ENCODE measurements at places on chromosomes 1 and 21.

DNA sequence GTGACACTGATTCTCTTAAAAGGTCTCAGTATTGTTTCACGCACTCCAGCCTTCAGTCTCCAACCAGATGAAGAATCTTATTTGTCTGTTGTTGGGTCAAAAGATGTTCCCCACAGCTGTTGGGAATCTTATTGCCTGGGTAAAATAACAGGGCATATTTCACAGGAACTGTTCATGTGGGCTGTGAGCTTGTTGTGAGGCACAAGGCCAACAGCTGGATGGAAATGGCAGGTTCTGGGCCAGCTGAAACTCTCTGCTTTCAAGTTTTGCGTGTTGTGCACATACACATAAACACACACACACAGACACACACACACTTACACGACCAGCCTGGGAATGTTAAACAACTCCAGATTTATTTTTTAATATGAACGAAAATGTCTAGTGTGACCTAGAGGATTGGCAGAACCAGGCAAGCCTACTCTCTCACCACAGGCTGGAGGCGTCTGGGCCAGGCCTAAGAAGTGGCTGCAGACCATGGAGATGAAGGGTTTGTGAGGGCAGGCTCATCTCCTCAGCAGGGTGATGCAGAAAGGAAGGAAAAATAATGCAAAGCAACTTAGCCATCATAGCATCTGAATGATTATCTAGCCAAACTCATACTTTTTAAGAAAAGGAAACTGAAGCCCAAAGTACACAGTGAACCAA is 357.0 kb downstream of the TTLL7 start:
- no peak for DNase-seq

GRCh38 chr1:111399792-111400610 is 27.5 kb downstream of the OVGP1 start:
- DNase-seq = no peak

- DNase-seq = no peak
These were observed 204.3 kb upstream of the GRIK3 start for GRCh38 chr1:37238364-37239224.

DNA sequence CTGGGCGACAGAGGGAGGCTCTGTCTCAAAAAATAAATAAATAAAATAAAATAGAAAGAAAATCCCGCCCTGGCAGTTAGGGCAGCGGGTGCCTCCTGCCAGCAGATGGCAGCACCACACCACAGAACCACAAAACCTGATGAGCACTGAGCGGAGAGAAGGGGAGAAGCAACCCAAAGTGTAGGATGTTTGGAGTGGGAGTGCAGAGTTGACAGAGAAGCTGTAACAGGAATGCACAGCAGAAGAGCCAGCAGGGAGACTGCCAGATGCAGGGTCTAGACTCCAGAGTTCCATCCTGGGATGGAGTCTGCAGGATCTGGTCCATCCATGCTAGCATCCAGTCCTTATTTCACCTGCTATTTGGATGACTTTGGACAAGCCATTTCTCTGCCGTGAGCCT is 29.7 kb upstream of the KIRREL1 start:
- DNase-seq = peak; percentile 40

GRCh38 chr1:64223329-64224151 is 20.1 kb downstream of the UBE2U start:
- no peak for DNase-seq

DNA sequence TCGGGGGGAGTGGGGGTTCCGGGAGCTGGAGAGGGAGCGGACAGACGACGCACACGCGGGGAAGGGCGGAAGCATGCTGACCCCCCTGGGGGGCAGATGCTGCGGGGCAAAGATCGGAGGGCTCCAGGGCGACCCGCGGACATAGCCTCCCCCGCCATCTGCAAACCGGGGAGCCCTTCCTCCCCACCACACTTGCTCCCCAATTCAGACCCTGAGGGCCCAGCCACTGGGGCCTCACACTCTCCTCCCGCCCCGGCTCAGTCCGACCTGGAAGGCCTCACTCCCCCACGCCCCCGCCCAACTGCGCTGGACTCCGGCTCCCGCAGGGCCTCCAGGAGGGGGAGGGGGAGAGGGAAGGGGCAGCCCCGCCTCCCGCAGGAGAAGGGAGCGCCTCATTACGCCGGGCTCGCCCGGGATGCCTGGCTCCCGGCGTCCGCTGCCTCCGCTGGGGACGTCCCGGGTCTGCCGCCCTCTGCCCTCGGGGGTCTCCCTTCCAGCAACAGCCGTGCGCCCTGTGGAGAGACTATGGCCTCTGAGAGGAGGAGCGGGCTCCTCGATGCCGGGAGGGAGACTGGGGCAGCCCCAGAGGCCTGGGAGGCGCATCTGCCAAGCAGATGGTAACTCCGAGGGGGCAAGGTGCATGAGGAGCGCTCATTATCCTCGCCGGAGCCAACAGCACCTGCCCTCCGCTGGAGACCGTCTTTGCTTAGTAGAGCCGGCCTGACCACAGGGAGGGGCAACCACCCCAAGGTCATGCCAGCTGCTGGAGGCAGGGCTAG is 636 bp upstream of the CAMK2N1 start:
- no peak for DNase-seq

- DNase-seq = no peak
These were observed 69.1 kb downstream of the DIP2A start for GRCh38 chr21:46527801-46528200.

DNA sequence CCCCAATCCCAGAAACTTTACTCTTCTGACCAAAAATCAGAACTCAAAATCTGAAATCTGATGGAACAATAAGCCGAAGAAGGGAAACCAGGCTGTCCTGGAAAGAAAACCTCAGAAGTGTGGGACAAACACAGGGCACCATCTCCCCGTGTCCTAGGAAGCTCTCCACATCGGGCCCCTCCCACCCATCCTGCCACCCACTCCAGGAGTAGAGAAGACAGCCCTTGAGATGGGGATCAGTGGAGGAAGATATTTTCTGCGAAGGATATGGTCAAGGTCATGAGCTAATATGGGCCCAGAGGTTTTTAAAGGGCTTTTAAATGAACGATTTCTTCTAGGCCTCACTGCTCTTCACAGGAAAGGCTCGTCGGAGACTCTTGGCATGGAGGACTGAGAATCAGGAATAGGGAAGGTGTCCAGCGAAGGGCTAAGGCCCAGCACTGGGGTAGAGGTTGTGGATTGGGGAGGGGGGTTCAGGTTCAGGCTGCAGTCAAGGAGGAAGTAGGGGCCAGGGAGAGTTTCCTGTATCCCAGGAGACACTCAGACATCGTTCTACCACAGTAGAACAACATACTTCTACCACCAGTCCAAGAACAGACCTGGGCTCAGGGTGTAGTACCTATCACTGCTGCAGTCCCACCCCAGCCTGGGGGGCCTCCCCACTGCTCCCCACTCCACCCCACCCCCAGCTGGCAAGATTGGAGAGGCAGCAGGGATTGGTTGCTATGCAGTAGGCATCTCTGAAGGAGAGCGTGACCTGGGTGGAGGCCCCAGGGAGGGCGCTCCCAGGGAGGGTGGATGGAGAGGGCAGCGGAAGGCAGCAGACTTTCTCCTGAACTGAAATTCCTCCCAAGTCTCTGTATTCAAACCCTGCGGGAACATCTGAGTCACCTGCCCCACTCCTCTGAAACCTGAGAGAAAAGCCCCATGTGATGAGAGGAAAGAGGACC is 1.2 kb upstream of the S100A5 start:
- no peak for DNase-seq

GRCh38 chr21:41141031-41141457 is 26.9 kb upstream of the BACE2 start:
- DNase-seq = no peak

GRCh38 chr1:225418059-225418458 is 9.8 kb downstream of the LBR start:
- no peak for DNase-seq

GRCh38 chr1:214385428-214385827 is 104.5 kb downstream of the SMYD2 start:
- no peak for DNase-seq

- no peak for DNase-seq
These were observed 32.3 kb downstream of the SLC66A1 start for GRCh38 chr1:19344372-19344810.

DNA sequence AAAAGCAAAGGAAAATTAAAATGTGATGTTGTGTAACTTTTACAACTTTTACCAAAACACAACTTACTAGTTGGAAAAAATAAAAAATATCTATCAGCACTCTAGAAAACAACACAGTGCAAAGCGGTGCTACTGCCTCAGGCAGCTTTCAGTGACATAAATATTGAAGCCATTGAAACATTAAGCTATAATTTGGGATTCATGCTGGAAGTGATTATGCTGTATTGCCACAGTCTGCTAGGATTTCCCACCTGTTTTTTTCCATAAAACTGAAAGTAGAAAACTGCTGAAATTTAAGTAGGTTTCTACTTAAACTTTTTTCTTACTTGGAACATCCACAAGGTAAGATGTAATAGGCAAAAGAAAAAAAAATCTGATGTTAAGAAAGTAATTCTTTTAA is 674.4 kb downstream of the KCNT2 start:
- no peak for DNase-seq

GRCh38 chr21:28421716-28422524 is 570.8 kb downstream of the LTN1 start:
- DNase-seq = no peak

DNA sequence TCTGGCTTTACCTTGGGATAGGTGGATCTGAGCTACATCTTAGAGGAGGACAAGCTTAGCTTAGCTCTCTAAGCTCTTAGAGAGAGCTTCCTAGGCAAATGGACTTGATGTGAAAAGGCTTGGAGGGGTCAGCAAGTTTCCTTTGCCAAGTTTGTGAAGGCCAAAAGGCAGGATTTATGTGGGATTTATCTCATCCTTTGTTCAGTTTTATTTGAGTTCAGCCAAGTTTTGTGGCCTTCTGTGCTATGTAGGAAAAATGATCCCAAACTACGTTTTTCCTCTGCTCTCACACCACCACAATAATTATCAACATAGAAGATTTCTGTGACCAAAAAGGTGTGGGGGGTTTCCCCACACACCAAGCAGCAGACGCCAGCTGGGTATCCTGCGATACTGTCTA is 26.0 kb upstream of the RNF11 start:
- no peak for DNase-seq

- no peak for DNase-seq
These were observed 62.5 kb upstream of the CNN3 start for GRCh38 chr1:94989398-94989797.

- DNase-seq = no peak
These were observed 569 bp upstream of the CAPN2 start for GRCh38 chr1:223711747-223712193.

GRCh38 chr1:156090138-156090839 is 8.0 kb upstream of the MEX3A start:
- peak; percentile 20 for DNase-seq

DNA sequence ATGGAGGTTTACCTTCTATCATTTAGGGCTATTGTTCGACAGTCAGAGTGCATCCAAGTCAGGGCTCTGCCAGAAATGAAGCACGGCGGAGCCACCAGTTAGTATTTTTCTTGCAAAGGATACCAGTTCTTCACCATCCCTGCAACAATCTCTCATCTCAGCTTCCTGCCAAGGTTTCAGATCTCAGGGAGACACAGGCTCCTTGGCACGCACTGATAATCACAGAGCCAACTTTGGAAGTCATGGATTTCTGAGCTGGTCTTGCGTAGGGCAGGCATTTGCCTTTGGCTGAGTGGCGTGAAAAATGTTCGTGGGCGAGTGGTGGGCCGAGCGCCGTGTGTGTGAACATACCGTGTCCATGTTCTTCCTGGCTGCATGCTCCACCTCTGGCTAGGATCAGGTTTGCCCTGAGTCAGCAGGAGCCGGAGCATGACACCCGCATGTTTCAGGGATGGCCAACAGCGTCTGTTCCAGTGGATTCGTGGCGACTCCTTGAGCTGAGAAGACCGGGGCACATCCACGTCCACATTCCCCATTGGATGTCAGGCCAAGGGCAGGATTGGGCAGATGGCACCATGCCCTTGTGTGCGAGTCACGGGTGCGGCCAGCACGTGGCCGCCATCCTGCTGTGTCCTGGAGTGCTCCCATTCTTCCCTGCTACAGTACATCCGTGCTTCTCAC is 118.5 kb upstream of the C1orf174 start:
- no peak for DNase-seq

DNA sequence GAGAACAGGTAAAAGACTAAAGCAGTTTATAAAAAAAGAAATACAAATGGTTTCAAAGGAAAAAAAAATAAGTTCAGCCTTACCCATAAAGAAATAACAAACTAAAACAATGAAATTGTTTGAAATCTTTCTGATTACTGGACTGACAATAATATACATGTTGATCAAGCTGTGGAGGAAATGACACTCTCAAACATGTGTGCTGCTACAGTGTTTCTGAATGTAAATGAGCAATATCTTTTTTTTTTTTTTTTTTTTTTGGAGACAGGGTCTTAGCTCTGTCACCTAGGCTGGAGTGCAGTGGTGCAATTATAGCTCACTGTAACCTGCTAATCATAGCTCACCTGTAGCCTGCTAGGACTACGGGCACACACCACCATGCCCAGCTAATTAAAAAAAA is 6.5 kb downstream of the EPS15 start:
- DNase-seq = no peak

GRCh38 chr1:114008480-114008941 is 29.2 kb downstream of the OLFML3 start:
- no peak for DNase-seq

GRCh38 chr1:201325678-201326060 is 42.4 kb downstream of the PKP1 start:
- DNase-seq = no peak

- no peak for DNase-seq
These were observed 1386.8 kb upstream of the ADGRL2 start for GRCh38 chr1:80413969-80414368.

DNA sequence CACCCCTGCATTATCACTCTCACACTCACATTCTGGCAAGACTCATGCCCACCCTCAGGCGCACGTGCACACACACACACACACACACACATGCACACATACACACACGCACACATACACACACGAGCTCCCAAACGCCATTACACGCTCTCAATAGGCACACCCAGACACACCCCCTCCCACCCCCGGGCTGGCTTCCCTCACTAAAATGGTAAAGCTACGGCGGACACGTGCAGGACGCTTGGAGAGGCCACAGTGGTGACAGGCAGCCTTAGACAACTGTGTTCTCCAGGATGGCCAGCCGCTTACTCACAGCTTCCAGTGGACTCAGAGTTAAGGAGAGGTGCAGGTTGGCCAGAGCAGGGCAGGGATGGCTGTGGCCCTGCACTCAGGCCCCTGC is 10.1 kb downstream of the MATN1 start:
- DNase-seq = no peak

- no peak for DNase-seq
These were observed 55.3 kb downstream of the CACHD1 start for GRCh38 chr1:64525116-64525686.
